NCI-H146 (cell line): ENCODE measurements at places on chromosomes 5 and 9.
A peak's percentile ranks its signal among the peaks of the same experiment; 100 is the strongest.

DNA sequence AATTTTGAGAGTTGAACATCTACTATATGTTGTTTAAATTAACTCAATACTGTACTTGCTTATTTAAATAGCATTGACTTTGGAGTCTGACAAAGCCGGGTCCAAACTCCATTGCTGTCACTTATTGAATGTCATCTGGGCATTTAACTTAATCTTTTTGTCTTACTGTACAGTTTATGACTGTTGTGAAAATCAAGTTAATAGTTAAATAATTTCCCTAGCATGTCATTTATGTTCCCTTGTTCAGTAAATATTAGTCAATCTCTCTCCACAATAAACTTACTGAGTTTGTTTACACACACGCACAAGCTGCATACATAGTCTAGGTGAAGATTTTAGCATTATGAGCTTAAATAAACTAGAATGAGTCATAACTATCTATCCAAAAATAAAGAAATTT lies 6.3 kb upstream of the UGCG start:
- DNase-seq, result no peak

- peak; percentile 68 for DNase-seq
Observed at GRCh38 chr5:74499256-74500050, 141.1 kb downstream of the ENC1 start.

DNA sequence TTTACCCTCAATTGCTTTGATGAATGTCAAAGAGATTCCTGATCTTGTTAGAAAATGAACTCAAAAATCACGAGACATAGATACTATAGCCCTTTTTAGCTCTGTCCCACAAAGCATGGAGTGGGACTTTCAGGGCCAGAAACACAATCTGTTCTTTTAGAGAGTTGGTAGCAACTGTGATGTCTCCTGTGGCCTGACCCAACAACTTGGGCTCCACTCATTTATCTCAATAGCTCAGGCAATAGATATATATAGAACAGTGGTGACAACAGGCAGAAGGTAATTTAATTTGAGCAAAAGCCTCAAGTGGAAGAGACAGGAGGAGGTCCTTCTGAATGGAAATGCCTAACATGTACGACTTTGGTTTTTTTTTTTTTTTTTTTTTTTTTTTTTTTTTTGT lies 25.2 kb downstream of the TLR4 start:
- no peak for DNase-seq

GRCh38 chr9:136157477-136158265 lies 39.0 kb upstream of the TMEM250 start:
- no peak for DNase-seq

DNA sequence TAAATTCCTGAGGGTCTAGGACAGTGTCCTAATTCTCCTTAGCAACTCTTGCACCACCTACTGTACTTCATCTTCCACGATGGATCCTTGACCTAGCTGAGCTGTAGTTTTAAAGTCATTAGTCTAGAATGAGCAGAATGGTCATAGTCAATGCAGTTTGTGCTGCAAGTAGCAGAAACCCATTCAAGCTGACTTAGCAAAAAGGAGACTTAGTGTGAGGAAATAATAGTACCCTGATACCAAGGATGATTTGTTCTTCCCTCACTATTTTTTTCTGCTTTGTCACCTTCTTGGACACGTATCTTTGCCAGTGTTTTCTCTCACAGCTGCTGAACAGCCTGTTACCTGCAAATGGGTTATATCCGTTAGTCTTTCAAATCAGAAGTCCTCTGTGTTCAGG lies 5.3 kb downstream of the MFAP3 start:
- no peak for DNase-seq

GRCh38 chr5:150291388-150292385 lies 2.1 kb upstream of the CAMK2A start:
- DNase-seq, result no peak

DNA sequence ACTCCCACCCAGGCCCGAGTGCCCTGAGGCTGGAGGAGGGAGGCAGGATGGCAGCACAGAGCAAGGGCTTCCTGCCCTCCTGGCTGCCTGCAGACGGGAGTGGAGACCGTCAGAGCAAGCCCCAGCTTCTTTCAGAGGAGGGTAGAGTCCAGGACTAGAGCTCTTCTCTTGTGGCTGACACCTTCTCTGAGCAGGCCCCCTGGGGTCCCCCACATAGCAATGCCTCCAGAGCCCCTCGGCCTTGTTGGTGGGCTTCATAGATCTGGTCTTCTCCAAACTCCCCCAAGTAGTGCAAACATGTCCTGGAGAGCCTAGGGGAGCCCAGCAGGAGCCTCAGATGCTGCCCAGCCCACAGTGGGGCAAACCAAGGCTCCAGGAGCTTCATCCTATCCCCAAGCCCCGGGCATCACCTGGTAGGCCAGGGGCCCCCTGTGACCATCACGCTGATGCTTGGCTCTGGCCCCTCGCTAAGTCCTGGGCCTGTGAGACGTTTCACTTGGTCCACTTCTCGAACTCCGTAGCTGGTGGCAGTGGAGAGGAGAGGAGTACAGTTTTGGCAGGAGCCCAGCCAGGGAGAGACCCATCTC lies 2.0 kb downstream of the MZB1 start:
- no peak for DNase-seq

- peak; percentile 50 for DNase-seq
Observed at GRCh38 chr5:80275347-80275746, 19.5 kb upstream of the SERINC5 start.

- no peak for DNase-seq
Observed at GRCh38 chr5:140611020-140611521, 21.9 kb downstream of the CD14 start.

DNA sequence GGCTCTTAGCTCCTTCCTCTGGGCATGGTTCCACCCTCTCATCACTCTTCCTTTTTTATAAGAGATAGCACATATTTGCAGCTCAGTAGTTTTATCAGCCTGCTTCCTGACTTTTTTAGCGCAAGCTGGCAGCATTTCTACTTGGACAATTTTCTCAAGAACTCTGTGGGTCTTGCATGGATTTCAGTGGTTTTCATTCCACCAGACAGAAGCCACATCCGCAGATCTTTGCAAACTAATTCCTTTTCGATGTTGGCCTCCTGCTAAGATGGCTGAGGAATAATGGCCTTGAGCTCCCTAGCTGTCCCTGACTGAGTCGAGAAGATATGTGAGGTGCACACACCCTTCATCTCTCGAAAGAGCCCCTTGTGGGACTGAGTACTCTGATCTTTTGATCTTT lies 49.5 kb downstream of the GALNT12 start:
- no peak for DNase-seq

GRCh38 chr5:149869411-149869821 lies 75.2 kb downstream of the PDE6A start:
- no peak for DNase-seq
